ENCODE measurements at places on chromosomes 12 and 14.

GRCh38 chr14:21014761-21015190 is 10.1 kb downstream of the NDRG2 start:
- DNase-seq: peak; percentile 51

DNA sequence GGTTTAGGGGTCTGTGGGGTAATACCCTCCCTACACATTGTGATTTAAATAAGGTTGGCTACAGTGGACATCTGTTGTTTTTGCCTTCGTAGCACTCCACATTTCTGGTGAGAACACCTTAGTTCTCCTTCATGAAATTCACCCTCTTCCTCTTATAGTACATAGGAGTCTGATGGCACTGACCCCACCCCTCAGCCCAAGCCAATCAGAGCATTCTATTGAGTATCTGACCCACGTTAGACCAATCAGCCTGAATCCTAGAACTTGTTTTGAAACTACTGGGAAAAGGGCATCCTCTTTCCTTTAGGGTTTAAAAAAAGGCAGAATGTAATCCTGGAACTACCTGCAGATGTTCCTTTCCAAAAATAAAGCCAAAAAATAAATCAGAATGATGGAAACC is 15.8 kb upstream of the LRRC9 start:
- DNase-seq: no peak

DNA sequence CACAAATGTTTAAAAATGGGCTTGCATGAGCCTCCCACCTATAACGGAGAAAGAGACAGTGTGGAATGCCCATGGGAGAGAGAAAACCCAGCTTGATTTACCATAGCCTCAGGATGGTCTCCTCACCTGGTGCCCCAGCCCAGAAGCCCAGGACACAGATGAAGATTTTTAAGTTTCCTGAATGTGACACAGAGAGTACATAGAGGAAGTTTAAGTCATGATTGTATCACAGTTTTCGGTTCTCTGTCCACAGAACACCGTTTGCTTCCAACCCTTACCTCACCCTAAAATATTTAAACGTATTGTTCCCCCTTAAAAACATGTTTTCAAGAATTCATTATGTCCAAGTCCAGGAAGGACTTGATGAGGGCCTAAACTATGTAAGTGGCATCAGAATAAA is 56.2 kb downstream of the NELL2 start:
- DNase-seq: no peak

- no peak for DNase-seq
Observed at GRCh38 chr12:9363145-9363544, 154.9 kb upstream of the PZP start.

- no peak for DNase-seq
Observed at GRCh38 chr12:130084359-130084758, 77.9 kb upstream of the FZD10 start.

DNA sequence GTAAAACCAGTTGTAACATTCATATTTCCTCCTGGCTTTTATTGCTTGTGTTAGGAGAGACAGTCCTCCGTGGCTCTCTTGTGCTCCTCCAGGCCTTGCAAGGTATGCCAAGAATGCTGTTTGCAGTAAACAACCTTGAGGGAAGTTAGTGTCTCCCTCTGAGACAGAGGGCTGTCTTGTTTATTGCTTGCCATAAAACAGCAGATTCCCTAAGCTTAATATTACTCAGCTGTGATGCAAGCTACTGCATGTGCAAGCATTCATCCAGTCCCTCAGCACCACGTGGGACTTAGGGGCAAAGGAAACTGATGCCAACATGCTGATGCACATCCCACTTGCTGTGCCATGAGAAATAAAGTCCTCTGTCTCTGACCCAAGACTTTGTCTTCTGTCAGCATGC is 6.6 kb downstream of the POMT2 start:
- DNase-seq: peak; percentile 70

GRCh38 chr14:76916040-76916715 is 90.0 kb downstream of the LRRC74A start:
- no peak for DNase-seq

DNA sequence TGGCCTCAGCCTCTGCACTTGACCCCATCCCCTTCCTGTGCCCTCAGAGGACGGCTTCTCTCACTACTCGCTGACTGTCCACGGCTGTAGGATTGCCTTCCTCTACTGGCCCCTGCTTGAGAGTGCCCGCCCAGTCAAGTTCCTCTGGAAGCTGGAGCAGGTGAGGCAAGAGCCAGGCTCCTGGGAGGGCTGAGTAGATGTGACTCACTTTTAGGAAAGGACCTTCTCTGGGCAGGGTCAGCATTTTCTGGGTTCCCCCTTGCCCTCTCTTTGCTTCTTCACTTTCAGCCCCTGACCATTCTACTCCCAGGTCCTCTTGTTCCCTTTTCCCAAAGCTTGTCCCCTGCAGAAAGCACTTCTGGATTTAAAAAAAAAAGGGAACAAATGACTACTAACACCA is 7.7 kb downstream of the CLSTN3 start:
- no peak for DNase-seq

GRCh38 chr14:68730811-68731425 is 61.9 kb downstream of the ZFP36L1 start:
- DNase-seq: no peak

- DNase-seq: no peak
Observed at GRCh38 chr12:110750784-110751461, 8.2 kb upstream of the PPP1CC start.

DNA sequence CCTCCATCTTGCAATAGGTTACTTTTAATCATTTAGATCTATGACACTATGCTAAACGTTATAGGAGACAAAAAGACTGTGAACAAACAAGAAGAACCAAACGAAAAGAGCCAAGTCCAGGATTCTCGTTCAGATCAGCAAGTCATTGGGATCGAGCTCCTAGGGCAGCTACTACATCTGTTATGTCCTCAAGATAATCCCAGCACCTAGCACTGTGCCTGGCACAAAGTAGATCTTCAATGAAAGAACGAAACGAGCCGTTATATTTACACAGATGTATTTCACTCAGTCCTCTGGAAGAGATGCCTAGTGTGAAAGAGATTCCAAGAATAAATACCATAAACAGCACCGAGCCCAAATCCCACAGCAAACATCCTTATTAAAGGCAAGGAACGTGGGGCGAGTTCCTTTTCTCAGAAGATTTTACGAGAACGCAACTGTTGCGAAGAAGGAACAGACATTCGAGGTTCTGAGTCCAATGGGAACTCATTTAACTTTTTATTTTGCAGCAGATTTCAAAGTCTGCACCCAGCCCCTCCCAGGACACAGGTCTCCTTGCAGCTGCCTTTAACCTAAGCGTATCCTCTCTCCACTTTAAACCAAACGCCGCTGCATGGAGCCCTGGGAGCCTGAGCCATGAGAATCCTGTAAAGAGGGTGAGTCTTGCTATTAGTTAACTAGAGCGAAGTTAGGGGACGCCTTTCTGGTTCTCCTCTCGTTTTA is 544 bp upstream of the TDP1 start:
- DNase-seq: no peak

- no peak for DNase-seq
Observed at GRCh38 chr14:30521899-30522736, 36.8 kb upstream of the G2E3 start.

- no peak for DNase-seq
Observed at GRCh38 chr14:36319899-36320199, 588 bp downstream of the MBIP start.

- DNase-seq: no peak
Observed at GRCh38 chr12:49750027-49750995, 9.0 kb downstream of the TMBIM6 start.

- no peak for DNase-seq
Observed at GRCh38 chr12:31214626-31215517, 111.1 kb downstream of the SINHCAF start.

DNA sequence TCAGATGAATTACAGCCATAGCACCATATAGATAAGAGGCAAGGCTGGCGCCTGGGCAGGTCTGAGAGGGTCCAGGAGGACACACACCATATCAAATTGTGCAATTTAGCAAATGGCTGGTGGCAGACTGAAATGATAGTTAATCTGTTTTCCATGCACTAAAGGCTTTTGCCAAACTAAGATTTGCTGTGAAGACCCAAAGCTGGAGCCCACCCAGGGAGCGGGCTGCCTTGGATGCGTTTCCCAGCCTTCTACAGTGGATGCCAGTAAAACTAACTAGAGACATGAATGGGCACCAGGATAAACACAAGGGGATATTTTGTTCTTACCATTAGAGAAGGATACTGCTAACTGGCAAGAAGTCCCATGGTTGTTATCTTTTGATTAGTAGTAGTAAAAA is 475.1 kb downstream of the DPF3 start:
- no peak for DNase-seq

- DNase-seq: no peak
Observed at GRCh38 chr12:131024026-131024425, 70.3 kb downstream of the ADGRD1 start.

- DNase-seq: no peak
Observed at GRCh38 chr12:92396647-92397252, 251.1 kb upstream of the BTG1 start.

DNA sequence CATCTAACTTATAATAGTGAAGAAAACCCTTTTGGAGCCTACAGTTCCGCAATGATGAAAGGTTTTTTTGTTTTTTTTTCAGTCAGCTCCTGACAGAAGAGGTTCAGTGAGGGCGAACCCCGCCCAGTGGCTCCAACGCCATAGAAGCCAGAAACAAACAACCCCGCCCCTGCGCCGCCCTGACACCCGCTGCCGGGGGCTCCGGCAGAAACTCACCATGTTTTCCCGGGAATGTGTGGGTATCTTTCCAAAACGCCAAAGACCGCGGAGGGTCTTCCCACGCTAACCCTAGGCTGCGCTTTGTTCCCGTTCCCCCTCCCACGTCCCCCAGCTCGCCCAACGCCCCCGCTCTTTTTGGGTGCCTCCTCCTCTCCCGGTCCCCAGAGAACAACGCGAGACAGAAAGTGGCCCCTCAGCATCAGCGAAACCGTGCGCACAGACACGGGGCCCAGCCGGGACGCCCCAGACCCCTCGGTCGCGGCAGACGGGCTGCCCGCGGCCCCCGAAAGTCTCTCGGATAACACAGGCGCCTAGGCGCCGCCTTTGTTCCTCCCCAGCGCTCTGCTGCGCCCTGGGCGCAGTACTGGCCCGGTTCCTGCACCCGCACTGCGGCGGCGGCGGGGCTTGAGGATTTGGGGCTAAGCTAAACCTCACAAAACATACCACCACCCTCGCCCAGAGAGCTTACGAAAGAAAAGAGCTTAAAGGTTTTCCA is 522 bp downstream of the TUBA1A start:
- DNase-seq: peak; percentile 18

DNA sequence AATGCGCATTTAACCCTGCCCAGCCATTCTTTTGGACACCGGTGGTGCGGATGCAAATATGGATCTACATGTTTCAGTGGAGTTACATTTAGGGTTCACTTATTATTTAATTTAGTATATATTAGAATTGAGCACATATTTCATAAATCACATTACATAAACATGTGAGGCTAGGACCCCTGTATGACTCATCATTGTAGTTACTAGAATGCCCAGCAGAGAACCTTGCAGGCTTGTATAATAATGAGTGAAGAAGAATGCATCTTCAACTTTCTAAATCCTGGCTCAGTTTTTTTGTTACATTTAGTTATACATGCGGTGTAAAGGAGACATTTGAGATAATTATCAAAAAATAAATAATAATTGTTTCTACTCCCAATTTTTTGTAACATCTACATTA is 369.0 kb downstream of the ATP23 start:
- DNase-seq: no peak

GRCh38 chr12:115473257-115473956 is 789.4 kb upstream of the TBX3 start:
- DNase-seq: no peak

DNA sequence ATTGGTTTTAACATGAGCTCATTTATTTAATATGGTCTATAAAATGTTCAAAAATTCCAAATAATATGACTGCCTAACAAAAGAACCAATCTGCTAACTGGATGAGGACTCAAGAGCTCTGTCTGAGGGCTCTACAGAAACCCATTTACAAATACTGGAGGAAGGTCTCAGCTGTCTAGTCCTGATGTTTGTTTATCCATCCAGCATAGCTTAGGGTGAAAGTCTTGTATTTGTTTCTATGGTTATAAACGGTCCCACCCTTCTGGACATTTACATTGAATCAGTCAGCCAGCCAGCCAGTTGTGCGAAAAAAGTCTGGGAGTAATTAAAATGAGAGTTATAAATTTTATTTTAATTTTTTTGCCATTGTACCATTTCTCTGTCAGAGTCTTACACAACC is 220.7 kb downstream of the BMP4 start:
- no peak for DNase-seq

DNA sequence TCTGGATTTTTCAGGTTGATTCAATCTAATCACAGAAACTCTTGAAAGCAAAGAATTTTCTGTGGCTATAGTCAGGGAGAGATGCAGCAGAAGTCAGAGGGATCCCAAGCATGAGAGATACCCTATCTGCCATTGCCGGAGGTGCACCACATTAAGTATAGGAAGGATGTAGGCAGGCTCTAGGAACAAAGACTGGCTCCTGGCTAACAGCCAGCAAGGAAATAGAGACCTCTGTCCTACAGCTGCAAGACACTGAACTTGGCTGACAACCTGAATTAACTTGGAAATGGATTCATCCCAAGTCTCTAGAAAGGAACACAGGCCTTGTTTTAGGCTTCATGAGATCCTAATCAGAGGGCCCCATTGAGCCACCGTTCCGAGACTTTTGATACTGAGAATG is 364.9 kb upstream of the FLRT2 start:
- no peak for DNase-seq

GRCh38 chr12:119710374-119710964 is 42.5 kb downstream of the PRKAB1 start:
- DNase-seq: no peak

DNA sequence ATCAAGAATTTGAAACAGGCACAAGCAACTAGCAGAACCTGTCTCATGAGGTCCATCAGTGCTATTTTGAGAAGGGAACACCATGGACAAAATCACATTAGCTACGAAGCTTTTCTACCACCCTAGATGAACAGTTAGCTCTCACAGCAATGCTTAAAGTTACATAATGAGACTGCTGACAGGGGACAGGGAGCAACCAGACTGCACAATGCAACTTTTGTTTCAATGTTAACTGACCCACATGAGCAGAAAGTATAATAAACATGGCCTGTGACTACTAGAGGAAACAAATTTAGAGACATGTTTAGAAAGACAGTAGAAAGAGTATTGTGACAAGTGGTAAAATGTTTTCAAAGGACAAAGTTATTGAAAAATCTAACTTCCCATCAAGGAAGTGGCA is 282.8 kb downstream of the CEP128 start:
- DNase-seq: no peak

DNA sequence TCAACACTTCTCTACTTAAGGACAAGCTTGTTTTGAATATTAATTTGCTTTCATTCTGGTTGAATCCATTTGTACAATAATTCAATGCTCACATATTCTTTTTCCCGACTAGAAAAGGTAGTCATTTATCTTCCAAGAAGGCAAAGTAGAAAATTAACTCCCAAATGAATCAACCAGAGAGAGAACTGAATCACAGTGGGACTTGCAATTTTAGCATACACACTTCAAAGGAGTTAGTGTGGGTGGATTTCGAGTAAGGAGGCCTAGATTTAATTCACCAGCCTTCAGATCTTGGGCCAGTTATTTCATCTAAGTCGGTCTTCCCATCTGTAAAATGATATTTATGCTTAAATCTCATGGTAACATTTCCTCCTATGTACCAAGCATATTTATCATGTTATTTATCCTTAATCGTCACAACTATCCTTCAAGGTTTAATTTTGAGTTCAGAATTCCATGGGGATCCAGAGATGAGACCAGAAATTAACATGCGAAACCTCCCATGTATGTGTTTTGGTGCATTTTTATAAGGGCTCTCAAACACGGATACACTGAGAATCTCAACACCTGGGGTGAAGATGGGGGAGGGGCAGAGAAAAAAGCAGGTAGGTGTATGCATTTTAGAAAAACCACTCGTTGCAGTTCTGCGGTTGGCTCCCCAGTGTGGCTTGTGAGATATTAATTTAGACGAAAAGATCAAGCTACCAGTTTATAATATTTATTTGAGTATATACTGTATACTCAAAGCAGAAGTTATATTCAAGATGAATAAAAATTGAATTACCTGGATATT is 38.9 kb upstream of the IL22 start:
- DNase-seq: no peak

Data from retinal pigment epithelial cell (primary cell).